ENCODE measurements at places on chromosomes 3 and 15.

DNA sequence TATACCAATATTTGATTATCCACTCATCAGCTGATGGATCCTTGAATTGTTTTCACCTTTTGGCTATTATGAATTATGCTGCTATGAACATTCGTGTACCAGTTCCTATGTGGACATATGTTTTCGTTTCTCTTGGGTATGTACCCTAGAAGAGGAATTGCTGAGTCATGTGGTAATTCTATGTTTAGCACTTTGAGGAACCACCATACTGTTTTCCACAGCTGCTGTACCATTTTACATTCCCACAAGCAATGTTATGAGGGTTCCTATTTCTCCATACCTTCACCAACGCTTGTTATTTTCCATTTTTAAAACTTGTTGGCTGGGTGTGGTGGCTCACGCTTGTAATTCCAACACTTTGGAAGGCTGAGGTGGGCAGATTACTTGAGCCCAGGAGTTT is 62.9 kb downstream of the RPLP1 start:
- DNase-seq: no peak

DNA sequence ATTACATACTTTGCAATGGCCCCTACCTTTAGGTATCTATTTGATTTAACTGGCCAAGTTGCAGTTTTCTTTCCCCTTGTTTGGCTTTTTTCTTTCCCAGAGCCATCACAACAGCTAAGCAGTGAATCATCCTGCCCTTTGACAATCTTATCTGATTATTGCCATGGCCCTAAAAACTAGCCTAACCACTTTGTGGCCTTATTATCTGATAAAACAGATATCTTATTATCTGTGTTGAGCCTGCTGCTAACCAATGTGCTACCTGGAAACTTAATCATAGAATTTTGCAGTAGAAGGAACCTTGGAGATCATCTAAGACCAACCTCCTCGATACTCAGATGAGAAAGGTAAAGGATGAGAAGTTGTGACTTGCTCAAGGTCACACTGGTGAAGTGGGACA is 37.1 kb downstream of the EIF4E3 start:
- no peak for DNase-seq

- no peak for DNase-seq
These were observed 10.0 kb downstream of the MYO5A start for GRCh38 chr15:52518487-52519371.

GRCh38 chr15:30921106-30921505 is 17.4 kb downstream of the FAN1 start:
- DNase-seq: no peak

DNA sequence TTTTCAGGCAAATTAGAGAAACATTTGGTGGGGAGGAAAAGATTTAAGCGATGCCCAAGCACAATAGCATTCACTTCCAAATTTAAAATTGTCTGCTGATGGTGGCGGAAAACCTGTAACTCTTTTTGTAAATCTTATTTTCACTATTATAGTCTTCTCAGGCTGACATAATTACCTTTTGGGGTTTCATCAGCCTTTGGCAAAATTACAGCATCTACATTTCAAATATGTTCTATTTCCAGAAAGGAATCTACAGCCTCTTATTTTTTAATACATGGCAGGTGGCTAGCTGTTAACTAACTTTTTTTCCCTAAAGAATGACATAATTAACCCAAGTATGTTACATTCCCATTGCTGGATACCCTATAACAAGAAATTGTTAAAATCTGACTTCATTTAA is 391.5 kb upstream of the CCDC54 start:
- no peak for DNase-seq

DNA sequence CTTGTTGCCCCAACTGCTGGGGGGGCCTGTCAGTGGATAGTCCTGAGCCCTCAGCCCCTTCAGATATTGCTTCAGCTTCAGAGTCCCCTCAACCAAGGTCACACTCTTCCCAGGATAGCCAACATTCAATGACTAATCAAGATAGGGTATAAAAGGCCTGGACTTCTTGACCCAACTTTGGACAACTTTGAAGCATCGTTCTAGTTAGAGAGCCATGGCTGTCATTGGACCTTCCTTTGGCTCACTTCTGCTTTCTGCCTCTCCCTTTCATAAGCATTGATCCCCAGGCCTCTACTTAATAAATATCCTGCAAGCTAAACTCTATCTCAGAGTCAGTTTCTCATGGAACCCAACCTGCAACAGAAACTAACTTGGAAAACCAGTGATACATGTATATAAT is 31.3 kb upstream of the DCLK3 start:
- DNase-seq: no peak

DNA sequence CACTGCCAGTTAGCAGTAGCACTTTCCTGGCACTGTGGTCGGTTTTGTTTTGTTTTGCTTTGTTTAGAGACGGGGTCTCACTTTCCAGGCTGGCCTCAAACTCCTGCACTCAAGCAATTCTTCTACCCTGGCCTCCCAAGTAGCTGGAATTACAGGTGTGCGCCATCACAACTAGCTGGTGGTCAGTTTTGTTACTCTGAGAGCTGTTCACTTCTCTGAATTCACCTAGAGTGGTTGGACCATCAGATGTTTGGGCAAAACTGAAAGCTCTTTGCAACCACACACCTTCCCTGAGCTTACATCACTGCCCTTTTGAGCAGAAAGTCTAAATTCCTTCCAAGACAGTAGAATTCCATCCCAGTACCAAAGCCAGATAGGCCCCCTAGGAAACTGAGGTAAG is 22.6 kb downstream of the CLDN18 start:
- no peak for DNase-seq

DNA sequence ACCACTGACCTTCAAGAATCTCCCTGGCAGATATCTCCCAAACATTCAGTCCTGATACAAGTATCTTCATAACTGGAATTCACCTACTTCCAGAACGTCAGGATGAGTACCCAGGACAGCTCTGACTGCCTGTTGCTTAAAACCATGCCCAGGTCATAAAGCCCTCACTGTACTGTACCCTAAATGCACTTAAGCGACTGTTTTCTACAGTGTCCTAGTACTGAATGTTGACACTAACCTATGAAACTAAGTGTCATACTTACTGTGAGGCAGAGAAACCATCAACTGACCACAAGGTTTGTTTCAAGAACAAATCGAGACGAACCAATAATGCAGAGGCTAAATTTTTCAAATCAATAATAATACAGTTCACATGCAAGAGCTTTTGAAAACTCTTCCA is 178.7 kb upstream of the NSMCE3 start:
- DNase-seq: no peak

DNA sequence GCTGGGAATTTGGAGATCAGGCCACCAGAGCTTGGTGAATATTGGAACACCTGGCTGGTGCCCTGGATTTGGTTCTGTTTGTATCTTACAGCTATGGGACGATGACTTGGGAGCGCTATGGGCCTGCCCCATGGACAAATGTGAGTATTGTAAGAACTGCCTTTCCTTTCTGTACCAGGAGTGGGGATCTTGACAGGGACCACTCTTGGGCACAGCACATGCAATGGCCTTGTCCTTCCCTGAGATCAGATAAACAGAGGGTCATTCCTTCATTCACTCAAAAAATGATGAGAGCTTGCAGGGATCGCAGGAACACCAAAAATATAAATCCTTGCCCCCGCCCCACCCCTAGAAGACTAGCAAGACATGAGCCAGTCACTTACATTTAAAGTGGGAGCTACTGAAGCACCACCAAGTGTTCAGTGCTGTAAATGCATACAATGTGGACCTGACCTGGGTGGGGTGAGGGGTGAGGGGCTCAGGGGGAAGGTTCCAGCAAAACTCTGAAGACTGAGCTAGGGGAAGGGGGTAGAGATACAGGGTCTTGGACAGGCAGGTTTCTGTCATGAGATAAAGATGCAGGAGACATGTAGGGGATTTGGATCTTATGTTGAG is 2.7 kb upstream of the CRELD1 start:
- no peak for DNase-seq

DNA sequence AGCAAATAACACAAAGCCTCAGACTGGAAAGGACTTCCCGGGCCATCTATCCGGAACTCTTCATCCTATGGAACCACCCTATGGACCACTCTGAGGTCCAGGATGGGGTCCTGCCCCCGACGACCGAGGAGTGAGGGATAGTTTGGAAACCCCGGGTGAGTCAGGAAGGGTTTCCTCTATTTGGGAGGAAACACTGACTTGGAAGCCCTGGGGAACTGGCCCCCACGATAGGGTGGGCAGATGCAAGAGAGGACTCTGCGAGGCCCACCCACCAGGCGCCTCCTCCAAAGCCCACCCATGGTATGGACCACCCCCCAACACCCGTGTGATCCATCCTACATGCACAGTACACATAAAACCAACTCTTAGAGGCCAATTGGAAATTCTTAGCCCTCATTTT is 69.4 kb downstream of the CPN2 start:
- peak; percentile 4 for DNase-seq

DNA sequence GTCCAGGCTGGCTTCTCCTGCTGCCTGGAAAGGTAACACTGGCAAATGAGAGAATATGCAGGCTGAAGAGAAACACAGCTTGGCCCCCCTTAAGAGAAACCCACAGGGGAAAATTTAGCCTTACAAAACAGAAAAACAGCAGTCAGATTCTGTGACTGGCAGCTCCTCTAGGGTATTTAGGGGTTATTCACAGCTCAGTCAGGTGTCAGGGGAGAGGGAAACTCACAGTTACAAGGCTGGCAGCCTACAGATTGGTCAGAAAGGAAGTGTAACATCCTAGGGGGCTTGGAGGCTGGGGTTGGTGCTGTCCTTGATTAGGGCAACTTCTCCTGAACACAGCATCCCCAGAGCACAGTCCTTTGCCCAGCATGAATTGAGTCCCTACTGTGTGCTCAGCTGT is 81.4 kb downstream of the SEMA5B start:
- no peak for DNase-seq

- DNase-seq: no peak
These were observed 224.7 kb upstream of the SATB1 start for GRCh38 chr3:18649666-18650363.

GRCh38 chr3:72336821-72337479 is 511.3 kb downstream of the SHQ1 start:
- DNase-seq: peak; percentile 71

DNA sequence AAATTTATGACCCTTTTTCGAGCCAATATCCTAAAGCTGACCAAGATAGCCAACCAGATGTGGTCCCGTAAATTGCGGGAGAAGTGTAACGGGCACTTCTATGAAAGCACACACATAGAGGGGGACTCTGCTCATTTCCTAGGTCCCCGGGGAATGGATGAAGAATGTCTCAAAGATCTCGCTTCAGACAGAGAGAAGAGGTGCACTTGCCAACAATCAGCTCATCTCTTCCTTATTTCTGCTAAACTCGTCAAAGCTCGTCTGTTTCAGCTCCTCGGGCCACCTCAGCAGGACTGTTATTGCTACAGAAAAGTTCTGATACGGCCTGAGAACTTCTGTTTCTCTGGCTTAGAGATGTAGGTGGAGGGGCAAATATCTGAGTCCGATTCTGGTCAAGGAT is 71.8 kb downstream of the TM2D3 start:
- no peak for DNase-seq

- DNase-seq: no peak
These were observed 493.9 kb downstream of the ZIC1 start for GRCh38 chr3:147903026-147903425.

DNA sequence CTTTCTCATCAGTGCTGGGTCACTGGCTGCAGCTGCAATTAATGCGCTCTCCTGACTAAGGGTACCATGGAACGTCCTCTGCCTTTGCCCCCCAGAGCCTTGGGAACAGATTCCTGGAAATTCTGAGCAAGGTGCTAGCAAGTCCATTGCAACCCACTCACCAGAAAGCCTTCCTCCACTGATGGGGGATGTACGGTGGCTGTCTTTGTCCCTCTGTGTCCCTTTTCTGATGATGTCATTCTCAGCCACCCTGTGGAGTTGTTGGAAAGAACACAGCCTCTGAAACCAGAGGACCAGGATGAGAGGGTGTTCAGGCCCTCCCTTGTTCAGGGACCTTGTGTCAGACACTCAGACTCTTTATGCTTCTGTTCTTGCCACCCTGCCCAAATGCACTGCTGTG is 38.1 kb upstream of the ZBTB38 start:
- DNase-seq: no peak

All from glutamatergic neuron (in vitro differentiated cells).